ENCODE measurements at places on chromosomes 5 and 9.

DNA sequence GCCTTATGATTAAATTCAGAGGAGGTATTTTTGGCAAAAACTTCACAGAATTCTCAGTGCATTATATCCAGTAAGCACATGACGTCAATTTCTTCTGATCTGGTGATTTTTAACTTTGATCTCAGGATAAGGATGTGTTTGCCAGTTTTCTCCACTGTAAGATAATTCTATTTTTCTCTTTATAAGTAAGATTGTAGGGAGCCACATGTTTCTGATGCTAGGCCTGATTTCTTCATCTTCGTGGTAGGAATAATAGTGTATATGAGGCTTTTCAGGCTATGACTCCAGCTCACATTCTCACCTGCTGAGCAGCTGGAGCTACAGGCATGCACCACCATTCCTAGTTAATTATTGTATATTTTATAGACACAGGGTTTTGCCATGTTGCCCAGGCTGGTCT, 32.1 kb upstream of the LMNB1 start:
- DNase-seq = no peak

- no peak for DNase-seq
Observed at GRCh38 chr9:97529363-97530076, 28.1 kb downstream of the TMOD1 start.

DNA sequence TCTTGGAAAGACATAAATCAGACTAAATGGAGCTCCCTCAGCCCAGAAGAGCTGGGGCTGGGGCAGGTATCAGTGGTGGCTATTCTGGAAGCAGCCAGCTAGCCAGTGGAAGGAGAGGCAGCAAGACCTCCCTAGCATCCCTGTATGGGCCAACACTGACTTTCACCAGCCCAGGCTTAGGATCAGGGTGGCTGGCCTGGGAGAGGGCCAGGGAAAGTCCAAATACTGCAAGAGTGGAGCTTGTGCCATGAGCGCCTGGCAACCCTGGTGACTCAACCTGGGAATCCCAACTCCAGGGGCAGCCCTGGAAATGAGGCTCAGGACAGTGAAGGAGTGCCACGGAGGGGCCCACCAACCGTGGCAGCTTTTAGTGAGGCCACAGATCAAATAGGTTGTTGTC, 7.6 kb upstream of the IRF1 start:
- peak; percentile 31 for DNase-seq

GRCh38 chr9:114588210-114588609, 641 bp downstream of the ATP6V1G1 start:
- DNase-seq = peak; percentile 31

- no peak for DNase-seq
Observed at GRCh38 chr9:114316605-114317230, 6.2 kb upstream of the ORM1 start.

GRCh38 chr5:113807427-113807991, 294.0 kb downstream of the YTHDC2 start:
- peak; percentile 84 for DNase-seq

Data from fibroblast of skin of right biceps (primary cell).